ENCODE measurements at places on chromosomes 11 and 22. TPM values are rescaled to one million over a fixed set of nuclear protein-coding genes. Genes with fewer than 3 reads are reported as not detected.

UBQLN3 gene
- total RNA-seq, result not detected

HEPN1 gene
- not detected for total RNA-seq

GDPD4 gene
- total RNA-seq, result not detected

DPP3 gene
- 48.5 TPM for total RNA-seq

IGHMBP2 gene
- total RNA-seq, result 9.6 TPM

ADM2 gene
- 0.39 TPM for total RNA-seq

OR5A1 gene
- total RNA-seq, result not detected

RASGRP2 gene
- total RNA-seq, result 0.37 TPM

GAL gene
- 0.39 TPM for total RNA-seq

OR52I1 gene
- total RNA-seq, result not detected

ENTHD1 gene
- total RNA-seq, result not detected

RAB38 gene
- 1.8 TPM for total RNA-seq

P4HA3 gene
- 0.98 TPM for total RNA-seq

ALDH3B2 gene
- total RNA-seq, result not detected

TRIM6 gene
- 2.6 TPM for total RNA-seq

APOA5 gene
- not detected for total RNA-seq

UBQLNL gene
- not detected for total RNA-seq
